ENCODE measurements at places on chromosomes 3 and 15.

DNA sequence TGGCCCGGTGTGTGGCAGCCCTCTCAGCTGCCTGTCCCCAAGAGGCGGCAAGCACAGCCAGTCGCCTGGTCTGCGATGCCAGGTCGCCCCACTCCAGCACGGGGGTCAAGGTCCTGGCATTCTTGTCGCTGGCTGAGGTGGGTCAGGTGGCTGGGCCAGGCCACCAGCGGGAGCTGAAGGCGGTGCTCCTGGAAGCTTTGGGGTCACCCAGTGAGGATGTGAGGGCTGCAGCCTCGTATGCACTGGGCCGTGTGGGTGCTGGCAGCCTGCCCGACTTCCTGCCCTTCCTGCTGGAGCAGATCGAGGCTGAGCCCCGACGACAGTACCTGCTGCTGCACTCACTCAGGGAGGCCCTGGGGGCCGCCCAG lies 20.8 kb downstream of the CAND2 start:
- no peak for DNase-seq

- DNase-seq: no peak
Observed at GRCh38 chr3:73188707-73189106, 127.2 kb downstream of the EBLN2 start.

- no peak for DNase-seq
Observed at GRCh38 chr3:169170456-169170855, 493.1 kb downstream of the MECOM start.

GRCh38 chr15:93252780-93253179 lies 163.8 kb upstream of the RGMA start:
- DNase-seq: no peak

- no peak for DNase-seq
Observed at GRCh38 chr3:66353530-66353929, 132.7 kb downstream of the SLC25A26 start.

DNA sequence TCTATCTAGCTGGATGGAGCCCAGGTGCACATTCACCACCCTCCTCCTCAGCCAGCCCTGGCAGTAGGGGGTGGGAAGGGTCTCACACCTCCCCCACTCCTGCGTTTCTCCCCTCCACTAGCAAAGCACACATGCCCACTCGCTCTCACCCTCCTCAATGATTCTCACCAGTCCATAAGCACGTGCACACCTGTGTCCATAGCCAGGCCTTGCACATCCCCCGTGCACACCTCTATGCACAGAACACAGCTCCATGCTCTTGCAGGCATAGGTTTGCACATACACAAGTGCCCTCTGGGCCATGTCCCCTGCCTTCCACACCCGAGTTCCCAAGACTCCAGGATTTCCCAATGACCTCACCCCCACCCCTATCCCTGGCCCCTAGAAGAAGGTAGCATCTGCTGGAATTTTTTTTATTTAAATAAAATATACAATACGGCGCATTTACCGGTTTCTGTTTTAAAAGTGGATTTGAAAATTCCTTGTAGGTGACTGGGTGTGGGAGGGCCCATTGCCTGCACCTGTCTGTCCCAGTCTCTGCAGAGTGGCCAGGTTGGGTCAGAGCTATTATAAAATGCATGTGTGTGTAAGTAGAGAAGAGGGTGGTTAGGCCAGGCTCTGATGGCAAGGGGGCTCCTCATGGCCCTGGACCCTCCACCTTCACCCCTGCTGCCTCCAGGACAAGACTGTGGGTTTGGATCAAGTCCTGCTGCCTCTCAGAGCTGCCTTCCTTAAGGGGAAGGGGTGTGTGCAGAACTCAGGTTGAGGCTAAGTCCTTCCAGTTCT lies 49.1 kb downstream of the HCN4 start:
- no peak for DNase-seq

DNA sequence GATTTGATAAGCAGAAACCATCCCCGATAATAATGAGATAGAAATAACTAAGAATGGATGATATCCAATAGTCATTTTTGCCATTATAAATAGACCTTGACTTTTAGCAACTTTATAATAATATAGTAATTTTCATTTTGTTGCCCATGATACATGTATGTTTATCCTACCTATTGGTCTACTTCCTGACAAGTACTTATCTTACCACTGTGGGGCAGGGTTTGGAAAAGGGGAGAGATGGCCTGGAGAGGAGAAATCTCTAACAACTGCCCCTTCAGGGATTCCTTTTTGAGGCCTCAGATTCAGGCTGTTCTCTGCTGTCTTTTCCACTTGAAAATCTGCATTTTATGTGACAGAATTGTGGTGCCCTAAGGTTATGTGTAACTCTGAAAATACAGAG lies 42.2 kb downstream of the FAM98B start:
- DNase-seq: no peak

DNA sequence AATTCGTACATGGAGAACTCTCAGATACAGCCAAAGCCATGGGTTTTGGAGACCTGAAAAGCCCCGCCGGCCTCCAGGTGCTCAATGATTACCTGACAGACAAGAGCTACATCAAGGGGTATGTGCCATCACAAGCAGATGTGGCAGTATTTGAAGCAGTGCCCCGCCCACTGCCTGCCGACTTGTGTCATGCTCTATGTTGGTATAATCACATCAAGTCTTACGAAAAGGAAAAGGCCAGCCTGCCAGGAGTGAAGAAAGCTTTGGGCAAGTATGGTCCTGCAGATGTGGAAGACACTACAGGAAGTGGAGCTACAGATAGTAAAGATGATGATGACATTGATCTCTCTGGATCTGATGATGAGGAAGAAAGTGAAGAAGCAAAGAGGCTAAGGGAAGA lies 23.5 kb downstream of the MYO5A start:
- DNase-seq: no peak

GRCh38 chr3:48470286-48470685 lies 23.7 kb downstream of the ATRIP start:
- no peak for DNase-seq

DNA sequence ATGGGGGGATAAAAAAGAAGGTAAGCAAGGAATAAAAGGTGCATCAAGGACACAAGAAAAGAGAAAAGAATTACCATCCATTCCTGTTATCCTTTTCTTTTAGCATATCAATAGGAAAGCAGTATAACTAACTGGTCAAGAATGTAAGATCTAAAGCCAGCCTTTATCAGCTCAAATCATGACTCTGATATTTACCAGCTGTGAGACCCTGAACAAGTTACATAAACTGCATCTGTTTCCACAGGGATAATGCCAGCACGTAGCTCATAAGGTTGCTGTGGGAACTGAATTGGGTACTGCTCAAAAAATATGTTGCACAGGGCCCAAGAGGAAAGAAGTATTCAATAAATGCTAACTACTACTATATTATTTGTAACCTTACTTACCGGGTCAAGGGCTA lies 1092.2 kb upstream of the CFAP20DC start:
- DNase-seq: no peak

Data from activated naive CD8-positive, alpha-beta T cell treated with anti-CD3 and anti-CD28 coated beads for 36 hours (primary cell).